ENCODE measurements at places on chromosomes 7 and 10.

GRCh38 chr10:114387784-114388183 lies 16.5 kb downstream of the AFAP1L2 start:
- no peak for DNase-seq

DNA sequence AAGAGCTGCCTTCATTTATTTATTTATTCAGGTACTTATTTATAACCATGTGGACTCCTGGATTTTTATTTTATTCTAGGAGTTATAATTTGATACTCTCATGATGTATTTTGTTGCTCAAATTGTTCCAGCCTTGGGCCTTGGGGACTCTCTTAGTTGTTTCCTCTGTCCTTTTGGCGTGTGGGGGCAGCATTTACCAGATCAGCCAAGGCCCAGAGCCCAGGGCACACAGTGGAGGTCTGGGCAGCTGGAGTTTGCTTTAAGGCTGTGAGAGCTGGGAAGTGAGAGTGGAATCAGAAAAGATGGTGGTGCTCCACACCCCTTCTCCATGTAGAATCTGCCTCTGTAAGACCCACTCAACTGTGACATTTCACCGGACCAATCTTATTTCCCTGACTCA lies 398.9 kb downstream of the RPS24 start:
- DNase-seq, result no peak

DNA sequence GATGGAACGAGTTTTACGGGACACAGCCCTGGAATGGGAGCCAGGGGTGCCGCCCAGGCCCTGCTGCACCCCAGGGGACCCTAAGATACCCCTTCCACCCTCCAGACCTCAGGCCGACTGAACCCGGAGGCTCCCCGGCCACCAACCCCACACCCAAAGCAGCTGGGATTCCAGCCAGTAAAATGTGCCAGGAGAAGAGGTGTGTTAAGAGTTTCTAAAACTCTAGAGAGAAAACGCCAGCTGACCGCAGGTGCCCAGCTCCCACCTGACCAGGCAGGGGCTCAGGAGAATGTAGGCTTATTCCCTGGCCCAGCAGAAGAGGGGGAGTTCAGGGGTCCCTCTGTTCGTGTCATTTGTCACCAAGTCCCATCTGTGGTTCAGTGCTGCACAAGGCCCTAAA lies 17.5 kb downstream of the NUDT1 start:
- DNase-seq, result no peak

DNA sequence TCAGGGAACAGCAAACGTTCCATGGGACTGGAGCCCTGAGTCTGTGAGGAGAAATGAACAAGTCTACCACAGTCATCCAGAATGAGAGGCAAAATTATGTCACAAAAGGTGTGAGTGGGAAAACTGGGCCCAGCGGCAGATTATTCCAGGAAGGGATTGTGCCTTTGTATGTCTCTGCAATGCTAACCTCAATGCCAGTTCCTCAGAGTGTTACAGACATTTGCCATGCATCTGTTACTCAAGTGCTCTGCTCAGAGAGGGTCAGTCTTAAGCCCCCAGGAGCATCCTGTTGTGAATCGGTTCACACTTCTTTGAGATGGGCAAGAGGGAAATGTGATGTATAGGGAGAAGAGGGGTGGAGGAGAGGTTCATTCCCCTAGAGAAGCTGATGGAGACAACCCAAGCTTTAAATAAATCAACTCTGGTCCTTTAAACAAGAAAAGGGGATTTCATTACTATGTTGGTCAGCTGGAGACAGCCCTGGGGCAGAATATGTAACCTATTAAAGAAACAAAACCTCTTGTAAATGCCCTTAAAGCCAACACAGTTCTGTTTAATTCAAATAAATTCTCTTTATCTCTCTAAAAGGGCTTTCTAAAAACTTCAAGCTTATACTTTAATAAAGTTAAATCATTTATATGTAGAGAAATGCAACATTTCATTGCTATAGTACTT lies 85.9 kb upstream of the GRB10 start:
- no peak for DNase-seq

- no peak for DNase-seq
These were observed 272.5 kb upstream of the SEMA3E start for GRCh38 chr7:83921271-83921940.

DNA sequence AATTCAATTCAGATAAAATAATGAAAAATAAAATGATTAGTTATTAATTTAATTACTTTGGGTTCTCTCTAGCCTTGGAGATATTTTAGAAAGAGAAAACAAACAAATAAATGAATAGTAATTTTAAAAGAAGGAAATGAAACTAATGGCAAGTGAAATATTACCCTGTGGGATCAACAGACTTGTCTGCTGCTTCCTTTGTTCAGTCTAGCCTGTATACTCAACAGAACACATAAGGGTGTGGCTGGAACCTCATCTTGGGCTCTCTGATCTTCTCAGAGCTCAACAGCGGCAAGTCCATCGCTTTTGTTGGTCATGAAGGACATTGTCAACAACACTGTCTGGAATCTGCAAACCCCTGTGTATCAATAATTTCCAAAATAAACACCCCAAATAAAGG lies 904.9 kb downstream of the IPMK start:
- DNase-seq, result no peak

DNA sequence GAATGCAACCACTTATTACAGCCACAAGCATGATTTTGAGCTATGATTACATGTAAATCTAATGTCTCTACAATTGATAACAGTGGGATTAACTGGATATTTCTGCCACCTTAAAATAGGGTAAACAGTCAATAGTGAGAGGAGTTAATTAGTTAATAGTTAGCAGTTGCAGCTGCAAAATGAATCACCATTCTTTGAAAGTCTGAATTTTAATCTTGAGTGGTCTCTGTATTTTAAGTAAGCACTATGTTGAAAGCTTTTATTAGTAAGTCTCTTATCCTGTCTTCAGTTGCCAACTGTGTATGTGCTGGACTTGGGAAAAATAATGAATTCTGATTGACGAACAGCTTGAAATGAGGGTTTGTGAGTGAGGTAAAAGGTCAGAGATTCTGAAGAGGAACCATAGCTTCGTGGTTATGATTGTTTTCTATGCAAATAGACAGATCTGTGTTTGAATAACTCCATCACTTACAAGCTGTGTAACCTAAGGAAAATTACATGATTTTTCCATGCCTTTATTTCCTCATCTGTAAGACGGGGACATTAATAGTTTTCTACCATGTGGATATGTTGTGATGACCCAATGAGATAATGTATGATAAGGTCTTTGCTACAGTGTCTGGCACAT lies 75.2 kb downstream of the RNLS start:
- DNase-seq, result no peak

GRCh38 chr7:43479042-43479441 lies 103.9 kb upstream of the STK17A start:
- no peak for DNase-seq

- no peak for DNase-seq
These were observed 50.1 kb upstream of the ELN start for GRCh38 chr7:73977619-73978618.

- no peak for DNase-seq
These were observed 76.9 kb downstream of the LRMDA start for GRCh38 chr10:75508239-75508813.

DNA sequence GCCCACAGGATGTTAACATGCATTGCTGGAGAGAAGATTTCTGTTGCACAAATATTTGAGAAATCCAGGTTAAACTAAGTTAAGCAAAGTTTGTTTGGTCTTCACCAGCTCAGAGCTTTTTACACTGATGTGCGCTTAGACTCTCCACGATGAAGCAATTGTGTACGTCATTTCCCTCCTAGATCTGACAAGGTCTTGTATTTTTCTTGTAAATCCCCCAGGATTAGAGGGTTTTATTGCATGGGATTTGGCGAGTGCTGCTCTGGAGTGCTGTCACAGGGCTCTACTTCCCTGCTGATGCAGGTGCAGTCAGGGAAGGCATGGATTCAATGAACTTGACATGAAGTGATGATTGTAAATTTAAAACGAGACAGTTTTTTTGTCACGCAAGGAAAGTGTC lies 173.3 kb downstream of the PDE1C start:
- no peak for DNase-seq

- no peak for DNase-seq
These were observed 110.8 kb upstream of the PPP2R2D start for GRCh38 chr10:131790021-131790420.
